ENCODE measurements at places on chromosomes 4 and X.

DNA sequence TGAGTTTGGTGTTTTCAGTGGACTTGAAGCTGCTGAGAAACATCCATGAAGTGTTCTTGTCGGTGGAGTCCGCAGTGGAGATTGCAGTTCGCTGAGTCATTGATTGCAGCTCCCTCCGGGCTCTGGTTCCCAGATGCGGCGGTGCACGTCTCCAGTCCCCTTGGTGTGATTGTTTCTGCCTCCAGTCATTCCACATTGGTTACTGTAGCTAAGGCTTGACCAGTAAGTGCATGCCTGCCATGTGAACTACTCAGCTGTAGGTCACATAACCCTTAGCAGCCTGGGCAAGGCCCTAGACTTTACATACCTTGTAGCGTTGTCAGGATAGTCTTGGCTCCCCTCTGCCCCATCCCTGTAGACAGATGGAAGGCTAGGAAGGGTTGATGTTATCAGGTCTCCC is 53.8 kb upstream of the CLCN4 start:
- no peak for DNase-seq

DNA sequence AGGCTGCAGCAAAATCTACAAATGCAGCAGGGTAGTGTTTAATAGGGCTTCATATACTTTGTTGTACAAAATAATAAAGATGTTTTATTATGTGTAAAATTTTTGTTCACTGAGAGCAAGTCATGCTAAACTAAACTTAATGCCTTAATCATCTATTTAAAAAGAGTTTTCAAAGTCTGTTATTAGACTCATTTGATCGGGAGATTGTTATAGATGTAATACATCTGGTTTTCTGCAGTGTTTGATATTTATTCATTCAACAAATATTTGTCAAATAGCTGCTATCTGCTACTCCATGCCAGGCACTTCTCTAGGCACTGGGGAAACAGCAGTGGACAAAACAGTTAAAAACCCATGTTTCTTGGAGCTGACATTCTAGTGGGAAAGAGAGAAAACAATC is 233.6 kb downstream of the FMR1NB start:
- DNase-seq, result no peak

DNA sequence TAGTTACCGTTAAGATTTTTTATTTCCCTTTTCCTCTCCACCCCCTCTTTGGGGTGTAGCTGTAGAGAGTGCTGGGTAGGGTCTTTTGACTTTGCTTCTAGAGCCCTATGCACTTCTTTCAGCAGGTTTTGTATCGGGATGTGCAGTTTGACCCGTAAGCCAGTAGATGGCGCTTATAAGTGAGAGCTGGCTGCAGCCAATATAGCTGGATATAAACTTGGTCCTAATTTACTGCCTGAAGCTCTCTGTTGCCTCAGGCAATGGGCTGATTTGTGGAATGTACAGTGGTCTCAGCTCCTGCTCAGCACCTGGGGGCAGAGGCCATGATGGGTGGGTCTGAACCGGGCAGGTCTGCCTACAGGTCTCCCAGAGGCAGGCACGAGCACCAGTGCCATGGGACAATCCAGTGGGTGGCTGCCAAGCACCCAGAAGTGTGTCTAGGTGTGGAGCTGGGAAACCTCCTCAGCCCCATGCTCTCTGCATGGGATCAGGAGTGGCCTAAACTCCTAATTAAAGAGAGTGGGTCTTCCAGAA is 146.5 kb downstream of the SPANXN1 start:
- DNase-seq, result no peak

DNA sequence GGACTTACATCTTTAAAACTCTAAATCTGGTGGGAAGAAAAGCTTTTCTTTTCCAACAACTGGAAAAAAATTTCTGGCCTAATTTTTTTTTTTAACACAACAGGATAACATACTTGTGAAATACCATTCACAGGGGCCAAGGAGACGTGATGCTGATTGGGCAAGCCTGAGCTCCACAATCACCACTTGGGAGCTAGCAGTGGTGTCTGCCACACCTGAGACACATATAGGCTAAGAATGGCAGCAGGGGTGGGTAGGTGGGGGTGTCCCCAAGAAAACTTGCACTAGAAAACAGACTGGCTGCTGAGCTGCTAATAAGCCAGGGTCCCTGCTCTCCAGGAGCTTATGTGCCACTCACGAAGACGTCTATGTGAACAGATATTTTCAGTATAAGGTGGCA is 5.6 kb upstream of the PKD2 start:
- DNase-seq, result no peak

- DNase-seq, result no peak
Measured at GRCh38 chr4:111992351-111993168, 152.7 kb upstream of the FAM241A start.

All from stimulated activated CD4-positive, alpha-beta T cell treated with anti-CD3 and anti-CD28 coated beads, TNF-alpha, amount 100 ng/mL, for 48 hours (primary cell).